Activated CD4-positive, alpha-beta memory T cell treated with anti-CD3 and anti-CD28 coated beads, Interleukin-2, amount 10 ng/mL, durations not matched to agents 7 days and 5 days (primary cell): ENCODE measurements at places on chromosomes 1 and 21.
A peak's percentile ranks its signal among the peaks of the same experiment; 100 is the strongest.

GRCh38 chr21:39022863-39023693, 160.2 kb downstream of the PSMG1 start:
- no peaks in the 10 kb centered on the region for H3K4me1 ChIP-seq
- no peak for DNase-seq
- H3K27me3 ChIP-seq: peaks cover 3% of the 10 kb centered on the region
- H3K4me3 ChIP-seq: no peak overlapping the region
- no peak overlapping the region for H3K27ac ChIP-seq

GRCh38 chr1:213980906-213981305, 6.9 kb upstream of the PROX1 start:
- no peak overlapping the region for H3K4me3 ChIP-seq
- peaks cover 5% of the 10 kb centered on the region for H3K36me3 ChIP-seq
- peaks cover 79% of the 10 kb centered on the region for H3K27me3 ChIP-seq

DNA sequence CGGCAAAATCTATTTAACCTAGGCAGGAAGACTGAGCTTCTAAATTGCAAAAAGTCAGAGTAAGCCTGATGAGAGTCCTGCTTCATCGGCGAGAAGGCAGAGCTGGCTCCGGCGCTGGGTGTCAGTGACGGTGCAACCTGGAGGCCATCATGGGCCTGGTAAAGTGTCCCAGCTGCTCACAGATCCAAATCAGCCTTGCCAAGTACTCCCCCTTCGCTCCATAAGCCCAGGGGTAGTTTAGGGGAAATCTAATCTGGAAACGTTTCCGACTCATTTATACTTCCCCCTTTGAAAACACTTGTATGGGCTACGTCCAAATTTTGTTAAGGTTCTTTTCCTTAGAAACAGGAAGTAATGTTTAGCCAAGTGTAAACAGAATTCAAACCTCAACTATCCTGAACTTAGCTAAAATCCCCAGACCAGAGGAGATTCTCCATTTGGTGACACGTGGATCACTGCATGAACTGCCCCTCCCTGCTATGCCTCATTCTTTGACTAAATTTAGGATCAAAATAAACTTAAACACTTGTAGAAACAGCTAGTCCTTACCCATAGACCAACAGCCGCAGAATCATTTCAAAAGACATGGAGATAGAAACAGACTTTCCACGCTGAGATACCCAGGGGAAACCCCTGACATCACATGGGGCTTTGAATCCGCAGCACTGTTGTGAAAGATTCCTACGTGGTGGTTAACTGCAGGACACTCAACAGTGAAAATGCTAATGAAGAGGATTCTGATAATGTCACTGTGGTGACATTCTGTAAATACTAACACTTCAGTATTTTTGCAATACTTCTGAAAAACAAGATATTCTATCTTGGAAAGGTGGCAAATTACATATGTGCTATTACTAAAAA, 172.7 kb downstream of the TGFBR3 start:
- H3K4me3 ChIP-seq: peak overlapping the region; percentile 16
- peaks cover 84% of the 10 kb centered on the region for H3K36me3 ChIP-seq
- DNase-seq: peak; percentile 57
- peaks cover 31% of the 10 kb centered on the region for H3K4me1 ChIP-seq

DNA sequence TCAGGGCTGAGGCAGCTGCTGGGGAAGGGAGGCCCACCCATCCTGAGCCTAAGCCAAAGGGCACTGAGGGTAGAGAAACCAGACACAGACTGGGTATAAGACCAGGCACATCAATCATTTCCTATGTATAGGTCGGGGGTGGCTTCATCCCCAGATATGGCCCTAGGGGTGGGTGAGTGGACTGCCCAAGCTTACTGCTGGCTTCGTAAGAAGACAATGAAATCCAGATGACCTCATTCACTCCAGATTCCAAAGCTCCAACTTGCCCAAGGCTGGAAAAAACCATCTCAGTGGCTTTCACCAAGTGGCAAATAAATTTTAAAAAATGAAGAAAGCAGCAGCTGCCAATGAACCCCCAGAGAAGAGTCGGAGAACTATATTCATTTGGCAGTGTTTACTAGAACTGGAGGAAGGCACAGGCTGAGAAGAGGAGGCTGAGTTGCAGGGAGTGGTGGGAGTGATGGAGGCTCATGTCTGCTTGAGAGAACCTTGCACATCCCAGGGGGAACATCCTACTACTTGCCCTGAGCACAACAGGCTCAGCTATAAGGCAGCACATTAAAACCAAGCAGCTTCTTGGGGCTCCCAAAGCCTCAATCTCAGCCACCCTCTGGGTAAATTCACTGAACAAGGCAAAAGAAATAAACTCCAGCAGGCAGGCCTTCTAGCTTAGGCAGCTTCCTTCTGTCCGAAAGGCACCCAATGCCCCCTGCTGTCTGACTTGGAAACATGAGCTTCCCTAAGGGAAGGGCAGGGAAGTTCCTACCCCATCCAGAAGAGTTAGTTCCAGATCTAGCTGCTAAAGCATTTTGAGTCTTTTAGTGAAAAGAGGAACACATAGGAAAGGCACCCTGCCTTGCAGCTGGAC, 14.1 kb downstream of the PEA15 start:
- peaks cover 64% of the 10 kb centered on the region for H3K36me3 ChIP-seq
- H3K4me1 ChIP-seq: no peaks in the 10 kb centered on the region
- no peaks in the 10 kb centered on the region for H3K27me3 ChIP-seq
- H3K27ac ChIP-seq: no peak overlapping the region
- DNase-seq: no peak
- H3K4me3 ChIP-seq: no peak overlapping the region

DNA sequence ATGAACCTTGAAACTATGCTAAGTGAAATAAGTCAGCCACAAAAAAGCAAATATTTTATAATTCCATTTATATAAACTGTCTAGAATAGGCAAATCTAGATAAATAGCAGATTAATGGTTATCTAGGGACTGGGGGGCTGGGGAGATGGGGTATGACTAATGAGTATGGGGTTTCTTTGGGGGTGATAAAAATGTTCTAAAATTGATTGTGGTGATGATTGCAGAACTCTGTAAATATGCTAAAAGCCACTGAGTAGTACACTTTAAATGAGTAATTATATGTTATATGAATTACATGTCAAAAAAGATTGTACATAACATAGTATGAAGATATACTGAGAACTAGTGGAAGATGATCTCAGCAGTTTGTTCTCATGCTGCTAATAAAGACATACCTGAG, 675.0 kb downstream of the KIF26B start:
- no peaks in the 10 kb centered on the region for H3K4me1 ChIP-seq
- DNase-seq: no peak
- H3K4me3 ChIP-seq: no peak overlapping the region
- no peaks in the 10 kb centered on the region for H3K36me3 ChIP-seq

GRCh38 chr1:169618367-169618766, 11.6 kb downstream of the SELP start:
- no peak overlapping the region for H3K4me3 ChIP-seq
- H3K4me1 ChIP-seq: peaks cover 6% of the 10 kb centered on the region
- no peaks in the 10 kb centered on the region for H3K36me3 ChIP-seq
- no peak for DNase-seq
- H3K27me3 ChIP-seq: no peaks in the 10 kb centered on the region
- H3K27ac ChIP-seq: no peak overlapping the region

DNA sequence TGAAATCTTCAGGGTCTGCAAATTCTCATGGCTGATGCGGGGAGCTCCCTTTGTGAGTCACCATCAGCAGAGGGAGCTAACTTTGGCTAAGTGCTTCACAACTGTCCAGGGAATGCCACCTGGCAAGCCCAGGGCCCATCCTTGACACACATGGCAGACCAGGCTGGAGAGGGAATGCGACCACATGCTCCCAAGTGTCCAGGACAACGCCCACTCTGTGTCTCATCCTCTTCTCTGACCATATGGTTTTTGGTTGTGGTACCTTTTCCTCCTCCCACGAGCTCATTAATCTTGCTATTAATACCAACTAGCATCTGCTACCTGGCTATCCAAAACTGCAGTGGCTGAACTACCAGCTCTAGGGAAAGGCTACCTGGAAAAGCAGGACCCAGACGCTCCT, 37.1 kb upstream of the CLSTN1 start:
- no peak overlapping the region for H3K27ac ChIP-seq
- no peaks in the 10 kb centered on the region for H3K36me3 ChIP-seq
- no peak overlapping the region for H3K4me3 ChIP-seq
- DNase-seq: no peak
- peaks cover 15% of the 10 kb centered on the region for H3K4me1 ChIP-seq

- no peaks in the 10 kb centered on the region for H3K27me3 ChIP-seq
- no peak overlapping the region for H3K27ac ChIP-seq
- no peaks in the 10 kb centered on the region for H3K4me1 ChIP-seq
- H3K36me3 ChIP-seq: no peaks in the 10 kb centered on the region
Measured at GRCh38 chr1:180615493-180616290, 16.1 kb upstream of the XPR1 start.

- no peak overlapping the region for H3K4me3 ChIP-seq
- H3K36me3 ChIP-seq: no peaks in the 10 kb centered on the region
- no peak for DNase-seq
- peaks cover 2% of the 10 kb centered on the region for H3K27me3 ChIP-seq
Measured at GRCh38 chr1:70979313-70979712, 68.3 kb downstream of the PTGER3 start.

DNA sequence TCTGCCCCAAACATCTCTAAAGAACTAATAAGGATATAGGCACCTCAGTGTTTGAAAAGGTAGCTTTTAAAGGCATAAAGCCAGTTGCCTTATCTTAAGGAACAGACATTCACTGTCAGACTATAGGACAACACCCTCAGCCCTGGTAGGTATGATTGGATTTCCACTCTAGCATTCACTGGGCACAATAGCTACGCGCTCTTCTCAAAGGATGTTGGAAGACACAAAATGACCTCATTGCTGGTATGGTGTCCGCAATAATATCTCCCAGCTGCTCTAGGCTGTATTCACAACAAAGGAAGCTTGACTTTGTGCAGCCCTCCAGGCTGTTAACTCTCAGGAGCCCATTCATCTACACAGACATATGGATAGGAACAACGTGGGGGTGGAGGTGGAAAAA, 119.4 kb upstream of the CXADR start:
- no peak for DNase-seq
- H3K27me3 ChIP-seq: no peaks in the 10 kb centered on the region
- H3K4me3 ChIP-seq: no peak overlapping the region
- no peaks in the 10 kb centered on the region for H3K36me3 ChIP-seq

DNA sequence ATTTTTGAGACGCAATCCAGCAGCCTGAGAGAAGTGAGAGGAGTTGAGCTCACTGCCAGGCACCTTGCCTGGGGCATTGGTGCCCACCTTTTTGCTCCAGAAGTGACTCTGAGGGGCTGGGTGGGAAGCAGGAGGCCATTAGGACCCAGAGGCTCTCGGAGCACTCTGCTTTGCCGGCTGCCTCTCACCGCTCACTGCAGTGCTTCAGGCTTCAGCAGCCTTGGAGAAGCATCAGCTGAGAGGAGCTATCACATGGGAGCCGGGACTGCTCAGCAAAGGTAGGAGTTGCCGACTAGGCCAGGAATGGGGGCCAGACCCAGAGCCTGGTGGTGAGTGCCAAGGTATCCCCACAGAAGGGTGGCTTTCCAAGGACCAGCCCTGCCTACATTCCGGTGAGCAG, at the start of gene GPR61:
TSS of gene GPR61 (plus strand) at position 197 of the 400 bp plus-strand sequence. CDS start 3,151 bp downstream, outside the sequence.
- no peak for DNase-seq
- H3K4me1 ChIP-seq: no peaks in the 10 kb centered on the region
- no peaks in the 10 kb centered on the region for H3K36me3 ChIP-seq
- no peak within 1 kb of the TSS for H3K27ac ChIP-seq
- no peak within 1 kb of the TSS for H3K4me3 ChIP-seq

DNA sequence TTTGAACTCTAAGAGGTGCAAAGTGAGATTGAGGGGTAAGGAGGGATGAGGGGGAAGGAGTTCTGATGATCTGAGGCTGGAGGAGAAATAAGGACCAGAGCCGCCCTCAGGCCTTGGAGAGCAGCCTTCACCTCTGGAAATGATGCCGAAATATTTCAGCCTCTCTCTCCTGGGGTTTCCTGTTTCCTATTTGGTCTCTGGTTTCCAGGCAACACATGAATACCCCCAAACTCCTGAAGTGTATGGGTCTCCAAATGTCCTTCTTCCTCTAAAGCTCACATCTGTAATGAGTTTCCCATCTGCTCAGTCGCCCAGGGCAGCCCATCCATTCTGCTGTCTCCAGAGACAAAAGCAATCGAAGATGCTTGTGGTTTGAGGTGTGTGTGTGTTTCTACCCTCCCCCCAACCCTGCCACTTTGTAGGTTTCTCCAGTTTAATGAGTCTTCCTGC, 52.0 kb upstream of the FAM20B start:
- no peak for DNase-seq
- no peak overlapping the region for H3K4me3 ChIP-seq
- peaks cover 9% of the 10 kb centered on the region for H3K4me1 ChIP-seq
- peaks cover 3% of the 10 kb centered on the region for H3K27me3 ChIP-seq

GRCh38 chr1:236997361-236997760, 6.9 kb downstream of the MT1HL1 start:
- H3K4me3 ChIP-seq: no peak overlapping the region
- no peak overlapping the region for H3K27ac ChIP-seq
- no peaks in the 10 kb centered on the region for H3K27me3 ChIP-seq
- H3K36me3 ChIP-seq: no peaks in the 10 kb centered on the region
- no peak for DNase-seq
- H3K4me1 ChIP-seq: no peaks in the 10 kb centered on the region

DNA sequence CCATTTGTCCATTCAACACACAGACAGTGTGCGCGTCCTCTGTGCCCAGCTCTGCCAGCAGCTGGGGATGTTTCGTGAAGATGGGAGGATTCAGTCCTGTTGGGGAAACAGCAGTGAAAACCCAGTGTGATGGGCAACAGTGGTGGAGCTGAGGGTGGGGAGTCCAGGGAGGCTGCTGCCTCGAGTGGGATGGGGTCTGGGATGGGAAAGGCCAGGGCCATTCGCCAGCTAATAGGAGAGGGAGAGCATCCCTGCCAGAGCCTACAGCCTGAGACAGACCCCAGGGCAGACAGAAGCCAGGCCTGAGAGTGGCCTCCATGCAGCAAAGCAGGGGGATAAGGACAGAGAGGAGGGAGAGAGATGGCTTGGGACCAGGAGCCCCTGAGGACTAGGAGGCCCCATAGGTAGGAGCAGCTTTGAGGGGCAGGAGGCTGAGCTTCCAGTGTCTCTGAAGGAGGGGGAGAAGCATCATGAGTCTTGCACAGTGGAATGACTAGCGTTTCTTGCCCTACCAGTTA, 252.6 kb downstream of the NPHP4 start:
- peaks cover 4% of the 10 kb centered on the region for H3K4me1 ChIP-seq
- H3K36me3 ChIP-seq: no peaks in the 10 kb centered on the region
- H3K4me3 ChIP-seq: no peak overlapping the region

DNA sequence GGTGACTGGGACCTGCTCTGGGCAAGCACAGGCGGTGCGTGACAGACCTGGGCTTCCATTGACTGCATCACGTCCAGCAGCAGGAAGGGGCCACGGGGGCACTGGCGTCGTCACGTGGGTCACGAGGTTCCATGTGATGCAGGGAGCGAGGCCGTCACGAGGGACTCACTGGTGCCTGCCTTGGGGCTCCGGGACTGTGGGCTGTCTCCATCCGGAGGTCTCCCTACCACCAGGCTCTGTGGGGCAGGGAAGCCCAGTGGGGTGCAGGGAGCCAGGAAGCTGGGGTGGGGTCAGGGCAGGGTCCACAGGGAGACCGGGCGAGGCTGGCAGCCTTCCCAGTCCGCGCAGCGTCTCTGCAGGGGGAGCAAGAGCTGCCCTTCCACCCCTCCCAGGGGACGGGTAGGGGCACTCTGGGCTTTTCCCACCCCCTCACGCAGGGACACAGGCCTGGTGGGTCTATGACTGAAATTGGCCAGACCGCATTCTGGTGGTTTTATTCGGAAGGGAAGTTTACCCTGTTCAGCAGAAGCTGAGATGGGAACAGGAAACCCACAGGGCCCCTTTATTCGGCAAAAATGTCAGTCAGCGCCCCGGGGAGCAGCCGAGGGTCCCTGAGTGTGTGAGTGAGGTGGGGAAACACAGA, 416 bp upstream of the TNFRSF14 start:
- peak; percentile 88 for DNase-seq
- H3K4me1 ChIP-seq: peaks cover 48% of the 10 kb centered on the region
- peak overlapping the region; percentile 95 for H3K4me3 ChIP-seq
- no peaks in the 10 kb centered on the region for H3K27me3 ChIP-seq
